ENCODE measurements at places on chromosomes 16 and 17.
A peak's percentile ranks its signal among the peaks of the same experiment; 100 is the strongest.

- DNase-seq, result no peak
These were observed 211.6 kb upstream of the FOXF1 start for GRCh38 chr16:86298758-86299134.

DNA sequence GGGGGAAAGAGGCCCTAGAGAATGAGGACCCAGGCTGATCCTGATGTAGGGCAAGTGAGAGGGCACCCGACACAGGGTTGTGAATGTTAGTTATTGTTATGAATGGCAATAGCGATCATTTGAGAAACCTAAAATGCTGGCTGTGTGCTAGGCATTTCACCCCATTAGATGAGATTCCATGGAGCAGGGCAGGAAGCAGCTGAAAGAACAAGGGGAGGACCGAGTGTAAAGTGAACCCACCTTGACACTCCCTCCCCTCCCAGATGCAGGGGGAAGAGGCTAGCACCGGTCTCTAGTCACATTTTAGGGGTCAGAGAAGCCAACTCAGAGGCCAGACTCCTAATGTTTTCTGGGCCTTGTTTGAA is 553 bp upstream of the CORO6 start:
- DNase-seq, result no peak

GRCh38 chr17:71168053-71168741 is 952.6 kb upstream of the SOX9 start:
- no peak for DNase-seq

- DNase-seq, result no peak
These were observed 6.3 kb upstream of the SLC38A8 start for GRCh38 chr16:84048871-84049270.

- no peak for DNase-seq
These were observed 29.3 kb upstream of the SPACA3 start for GRCh38 chr17:32962320-32962711.

DNA sequence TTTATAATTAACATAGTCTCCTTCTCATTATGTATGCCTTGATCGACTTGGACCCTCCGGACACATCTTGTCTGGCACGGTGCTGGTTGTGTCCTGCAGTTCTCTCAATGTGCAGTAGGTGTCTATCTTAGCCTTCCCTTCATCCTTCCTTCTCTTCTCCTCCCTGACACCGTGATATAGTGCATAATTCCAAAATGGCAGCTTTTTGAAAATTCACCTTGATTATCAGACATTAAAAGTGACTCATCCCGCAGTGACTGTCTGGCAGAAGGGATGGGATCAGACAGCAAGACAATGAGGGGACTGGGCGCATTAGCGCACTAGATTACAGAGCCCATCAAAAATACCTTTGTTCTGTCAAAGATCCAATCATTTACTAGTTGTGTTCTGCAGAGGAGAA is 70.0 kb upstream of the PMFBP1 start:
- DNase-seq, result no peak

GRCh38 chr16:15790458-15790857 is 66.4 kb downstream of the MYH11 start:
- DNase-seq, result no peak

GRCh38 chr17:55451203-55451641 is 29.6 kb upstream of the MMD start:
- DNase-seq, result no peak

DNA sequence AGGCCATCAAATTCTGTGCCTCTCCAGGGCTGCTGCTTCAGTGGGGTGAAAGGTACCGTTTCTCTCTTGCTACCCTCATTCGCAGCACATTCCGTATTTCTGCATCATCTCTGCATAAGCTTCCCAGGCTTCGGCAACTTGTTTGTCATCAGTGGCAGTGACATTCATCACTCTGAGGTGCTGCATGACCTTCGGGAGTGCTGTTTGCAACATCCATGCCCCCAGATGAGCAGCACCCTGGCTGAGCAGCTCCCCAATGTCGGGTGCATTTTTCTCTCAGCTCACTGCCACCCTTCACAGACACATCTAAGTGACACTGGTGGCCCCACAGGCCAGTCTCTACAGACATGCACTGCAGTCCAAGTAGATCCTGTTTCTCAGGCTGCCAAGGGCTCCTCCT is 3.8 kb downstream of the CREBBP start:
- DNase-seq, result no peak

DNA sequence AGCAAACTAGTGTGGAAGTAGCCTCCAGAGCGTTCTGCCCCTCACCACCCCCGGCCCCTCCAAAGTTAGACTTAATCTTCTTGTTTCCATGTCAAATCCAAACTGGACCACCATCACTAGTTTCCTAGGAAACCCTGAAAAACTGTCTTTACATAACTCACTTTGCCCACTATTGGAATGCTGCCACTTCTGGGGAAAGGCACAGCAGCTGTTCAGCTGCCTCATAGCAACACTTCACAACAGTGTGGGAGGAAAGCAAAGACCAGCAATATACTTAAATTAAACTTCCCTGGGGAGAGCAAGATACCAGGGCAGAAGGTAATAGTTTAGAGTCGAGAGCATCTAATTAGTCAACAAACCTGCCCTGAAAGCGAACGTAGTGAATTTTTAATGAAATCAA is 452.2 kb downstream of the KCNJ2 start:
- no peak for DNase-seq

GRCh38 chr17:30372755-30373154 is 6.0 kb upstream of the CPD start:
- peak; percentile 29 for DNase-seq

DNA sequence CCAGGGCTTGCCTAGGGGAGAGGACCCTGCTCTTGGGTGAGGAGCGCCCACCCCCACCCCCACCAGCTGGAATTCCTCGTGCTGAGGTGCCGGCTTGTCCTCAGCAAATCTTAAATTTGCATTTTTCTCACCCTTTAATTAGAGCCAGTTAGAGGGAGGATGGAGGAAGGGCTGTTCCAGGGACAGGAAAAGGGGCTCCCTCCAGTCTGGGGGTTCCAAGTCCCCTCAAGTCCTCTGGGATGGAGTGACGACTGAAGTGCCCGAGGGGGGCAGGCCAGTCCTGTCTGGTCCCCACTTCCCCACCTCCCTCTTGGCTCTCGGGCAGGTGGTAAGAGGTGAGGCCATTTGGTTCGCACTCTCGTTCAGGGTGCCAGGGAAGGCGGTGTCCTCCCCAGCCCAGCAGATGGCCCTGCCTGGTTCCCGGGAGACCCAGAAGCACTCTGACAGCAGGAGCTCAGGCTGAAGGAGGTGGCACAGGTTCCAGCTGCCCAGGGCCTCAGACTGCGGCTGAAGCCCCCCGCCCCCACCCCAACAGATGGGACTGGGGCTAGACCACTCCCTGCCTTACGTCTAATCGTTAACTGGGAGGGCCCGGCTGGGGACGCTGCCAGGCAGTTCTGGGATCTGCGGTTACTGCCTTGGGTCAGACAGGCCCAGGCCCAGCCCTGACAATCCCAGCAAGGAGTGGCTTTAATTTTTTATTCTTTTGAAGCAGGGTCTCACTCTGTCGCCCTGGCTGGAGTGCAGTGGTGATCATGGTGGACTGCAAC is 2.2 kb downstream of the RAB26 start:
- no peak for DNase-seq

GRCh38 chr17:79078476-79079190 is 4.0 kb downstream of the ENGASE start:
- DNase-seq, result no peak

- DNase-seq, result no peak
These were observed at the start of gene TMEM238L for GRCh38 chr17:10803830-10804475. Gene TMEM238L, minus strand, starts transcription at chr17:10804099. Its CDS starts 136 bp downstream, at chr17:10803963.

DNA sequence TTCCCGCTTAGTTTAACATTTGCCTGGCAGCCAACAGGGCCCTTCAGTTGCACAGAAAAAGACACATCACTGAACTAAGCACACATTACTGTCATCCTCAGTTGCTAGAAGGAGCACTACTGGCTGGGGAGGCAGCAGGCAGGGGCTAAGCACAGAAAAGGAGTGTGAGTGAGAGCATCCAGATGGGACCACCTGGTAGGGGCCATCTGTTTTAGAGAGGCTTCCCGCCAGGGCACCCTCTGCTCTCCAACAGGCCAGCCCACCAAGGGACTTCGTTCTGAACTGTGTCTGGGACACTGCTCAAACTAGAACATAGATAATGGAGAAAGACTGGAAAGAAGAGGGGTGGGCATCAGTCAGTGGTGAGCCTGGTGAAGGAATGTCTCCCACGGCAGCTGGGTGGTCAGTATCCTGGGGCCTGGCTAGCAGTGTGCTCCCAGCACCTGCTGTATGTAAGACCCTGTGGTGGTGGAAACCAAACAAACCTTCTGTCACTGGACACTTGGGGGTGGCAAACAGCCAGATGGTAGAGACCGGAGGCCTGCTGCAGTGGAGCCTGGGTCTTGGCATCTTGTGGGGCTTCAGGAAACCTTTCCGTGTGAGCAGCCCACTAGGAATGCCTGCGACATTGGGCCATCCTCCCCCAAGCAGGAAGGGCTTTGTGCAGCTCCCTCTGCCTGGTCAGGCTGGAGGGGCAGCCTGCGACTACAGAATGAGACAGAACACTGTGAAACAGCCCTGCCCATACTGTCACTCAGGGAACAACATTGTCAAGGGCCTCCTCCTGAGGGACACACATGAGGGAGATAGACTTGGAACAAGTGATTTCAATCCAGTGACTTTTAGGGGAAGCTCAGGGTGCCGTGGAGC is 12.8 kb upstream of the RANGRF start:
- no peak for DNase-seq

- DNase-seq, result no peak
These were observed 98.3 kb downstream of the MSI2 start for GRCh38 chr17:57354673-57355072.

DNA sequence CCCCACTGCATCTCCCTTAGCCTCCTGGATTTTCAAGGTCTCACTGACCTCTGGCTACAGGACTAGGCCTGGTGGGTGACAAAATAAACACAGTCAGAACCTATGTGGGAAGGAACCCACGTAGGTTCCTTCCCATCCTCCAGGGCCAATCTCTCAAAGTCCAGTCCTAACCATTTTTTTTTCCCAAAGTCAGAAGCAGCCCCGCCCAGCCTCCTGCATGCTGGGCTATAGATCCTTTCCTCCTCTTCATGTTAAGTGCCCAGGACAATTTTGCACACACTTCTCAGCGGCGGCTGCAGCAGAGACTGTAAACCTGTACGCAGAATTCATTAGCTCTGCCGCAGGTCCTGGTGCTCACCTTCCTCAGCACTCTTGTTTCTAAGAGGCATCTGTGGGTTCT is 285.8 kb downstream of the NPIPA8 start:
- no peak for DNase-seq

DNA sequence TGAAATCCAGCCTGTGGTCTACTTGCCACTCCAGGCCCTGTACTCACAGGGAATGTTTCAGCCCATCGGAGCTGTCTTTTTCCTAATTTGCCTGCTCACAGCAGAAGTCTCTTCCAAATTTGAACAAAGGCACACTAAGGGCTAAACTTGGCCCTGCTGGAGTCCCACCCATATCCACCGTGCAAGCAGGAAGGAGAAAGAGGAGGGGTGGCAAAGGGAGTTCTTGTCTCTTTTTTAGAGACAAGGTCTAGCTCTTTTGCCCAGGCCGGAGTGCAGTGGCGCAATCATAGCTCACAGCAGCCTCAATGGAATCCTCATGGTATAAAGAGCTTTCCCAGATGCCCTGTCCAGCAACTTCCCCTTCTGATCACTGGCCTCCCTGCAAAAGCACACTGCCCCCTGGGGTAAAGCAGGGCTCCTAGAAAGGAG is 2.7 kb upstream of the PRM1 start:
- DNase-seq, result no peak

GRCh38 chr16:1033128-1033679 is 39.3 kb upstream of the SSTR5 start:
- DNase-seq, result no peak

- DNase-seq, result no peak
These were observed 111.2 kb downstream of the ANKRD11 start for GRCh38 chr16:89378947-89379771.

GRCh38 chr16:72657791-72658190 is 390.1 kb downstream of the ZFHX3 start:
- no peak for DNase-seq

- no peak for DNase-seq
These were observed 12.2 kb upstream of the SLC52A1 start for GRCh38 chr17:5047446-5047845.

- no peak for DNase-seq
These were observed 44.3 kb downstream of the SPECC1 start for GRCh38 chr17:20053361-20053964.

DNA sequence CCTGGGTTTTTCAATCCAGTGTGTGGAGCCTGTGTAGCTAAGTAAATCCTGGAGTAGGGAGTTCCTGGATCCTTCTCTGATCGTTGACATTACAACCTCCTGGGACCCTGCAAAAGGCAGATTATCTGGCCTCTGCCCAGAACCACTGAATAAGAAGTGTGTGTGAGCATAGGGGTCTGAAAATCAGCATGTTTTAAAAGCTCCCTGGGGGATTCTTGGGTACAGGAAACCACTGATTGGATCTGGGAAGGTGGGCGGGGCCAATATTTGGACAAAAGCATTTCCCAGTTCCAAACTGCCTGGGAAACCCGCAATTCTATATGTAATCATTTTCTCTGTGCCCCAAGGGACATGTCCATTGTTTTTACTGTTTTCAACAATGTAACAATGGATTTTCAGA is 27.2 kb upstream of the BEAN1 start:
- DNase-seq, result no peak

GRCh38 chr17:49516180-49516579 is 21.1 kb downstream of the NGFR start:
- DNase-seq, result no peak

DNA sequence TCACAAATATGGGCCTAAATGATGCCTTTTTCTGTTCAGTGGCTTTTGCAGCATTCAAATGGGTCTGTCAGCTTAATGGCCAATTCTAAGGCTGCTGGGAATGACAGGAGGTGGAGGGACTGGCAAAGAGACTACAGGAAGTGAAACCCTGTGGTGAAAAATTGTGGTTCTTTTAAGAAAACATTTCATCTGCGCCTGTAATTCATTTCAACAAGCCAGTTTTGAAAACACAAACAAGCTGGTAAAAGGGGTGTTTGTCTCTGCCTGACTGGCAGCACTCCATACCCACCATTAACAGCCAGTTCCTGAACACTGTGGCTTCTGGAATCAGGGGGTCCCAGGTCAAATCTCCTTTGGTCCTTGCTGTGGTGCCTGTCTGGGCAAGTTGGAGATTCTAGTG is 3.6 kb upstream of the KDM8 start:
- no peak for DNase-seq

DNA sequence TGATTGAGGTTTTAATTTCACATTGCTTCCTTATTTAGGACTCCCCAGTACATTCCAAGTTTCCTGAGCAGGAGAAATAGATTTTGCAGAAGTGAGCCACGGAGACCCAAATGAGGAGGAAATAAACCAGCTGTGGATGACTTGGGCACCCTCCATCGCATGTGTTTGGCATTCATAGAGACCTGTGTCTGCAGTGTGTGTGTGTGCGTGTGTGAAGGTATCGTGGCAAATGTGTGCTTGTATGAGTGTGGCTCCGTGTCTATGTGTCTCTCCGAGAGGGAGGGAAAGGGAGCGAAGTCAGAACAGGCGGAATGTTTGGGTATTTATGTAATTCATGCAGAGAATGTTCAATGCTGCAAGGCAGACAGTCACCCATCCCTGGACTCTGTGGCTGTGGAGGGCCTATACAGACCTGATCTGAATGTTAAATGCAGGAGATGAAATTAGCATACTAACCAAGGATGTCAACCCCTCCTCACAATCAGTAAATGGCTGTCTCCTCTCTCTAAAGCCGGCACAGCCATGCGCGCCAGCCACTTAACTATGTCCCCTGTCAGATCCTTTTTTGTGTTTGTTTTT is 186.0 kb upstream of the ZFHX3 start:
- DNase-seq, result no peak

All from kidney epithelial cell (primary cell).